NCI-H1694 (cell line): ENCODE measurements at places on chromosomes 3 and 15.

GRCh38 chr3:169913323-169913722 is 2.0 kb downstream of the SAMD7 start:
- no peak for DNase-seq

DNA sequence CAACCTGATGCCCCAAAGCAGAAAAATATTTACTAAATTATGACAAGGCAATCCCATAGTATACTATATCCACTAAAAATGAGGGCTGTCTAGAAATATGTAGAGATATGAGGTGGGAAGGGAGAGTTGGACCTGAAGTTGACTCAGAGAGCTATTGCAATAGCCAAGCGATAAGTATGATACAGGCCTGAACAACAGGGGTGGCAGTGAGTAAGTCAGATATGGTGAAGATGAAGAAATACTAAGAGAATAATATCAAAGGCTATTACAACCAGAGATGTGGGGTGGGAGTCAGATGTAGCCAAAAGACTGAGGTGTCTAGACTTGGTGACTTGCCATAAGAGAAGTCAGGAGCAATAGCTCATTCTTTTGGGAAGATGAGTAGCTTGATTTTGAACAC is 9.2 kb downstream of the HSPBAP1 start:
- no peak for DNase-seq

GRCh38 chr3:173863551-173863950 is 466.0 kb downstream of the NLGN1 start:
- no peak for DNase-seq

DNA sequence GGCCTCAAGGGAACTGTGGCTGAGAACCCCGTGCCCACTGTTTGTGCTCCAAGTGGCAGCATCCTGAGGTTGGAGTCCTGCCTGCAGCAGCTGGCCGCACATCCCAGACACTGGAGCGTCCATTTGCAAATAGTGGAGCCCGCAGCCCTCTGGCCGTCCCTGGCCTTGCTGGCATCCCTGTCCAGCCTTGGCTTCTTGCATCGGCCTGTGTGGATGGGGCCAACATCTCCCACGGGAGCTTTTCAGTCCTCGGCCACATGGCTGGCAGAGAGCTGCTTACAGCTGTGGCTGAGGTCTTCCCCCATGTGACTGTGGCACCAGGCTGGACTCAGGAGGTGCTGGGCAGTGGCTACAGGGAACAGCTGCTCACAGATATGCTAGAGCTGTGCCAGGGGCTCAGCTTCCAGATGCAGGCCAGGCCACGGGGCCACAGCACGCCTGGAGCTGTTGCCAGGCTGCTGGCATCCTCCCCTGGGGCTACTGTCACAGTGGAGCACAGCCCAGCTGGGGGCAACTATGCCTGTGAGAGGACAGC is 71.2 kb downstream of the FAM43A start:
- DNase-seq = no peak

- DNase-seq = no peak
Observed at GRCh38 chr3:111737047-111737705, 121.9 kb upstream of the PHLDB2 start.

DNA sequence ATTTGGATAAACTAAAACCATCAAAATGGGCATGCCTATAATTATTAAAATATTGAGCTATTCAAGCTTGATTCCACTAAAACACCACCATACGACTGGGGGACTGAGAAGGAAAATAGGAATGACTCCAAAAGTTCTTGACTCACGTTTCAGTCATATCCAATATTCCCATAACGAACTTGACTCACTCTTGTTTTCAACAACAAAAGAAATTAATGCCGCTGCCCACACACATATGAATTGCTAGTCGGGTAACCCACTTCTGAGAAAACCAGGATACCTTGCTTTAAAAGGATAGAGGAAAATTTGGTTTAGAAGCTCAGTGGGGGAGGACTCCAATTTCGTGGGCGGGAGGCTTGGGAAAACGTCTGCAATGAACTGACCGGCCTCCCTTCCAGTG is 5.2 kb downstream of the HTR3C start:
- DNase-seq = no peak

- DNase-seq = no peak
Observed at GRCh38 chr3:172079326-172079976, 40.1 kb downstream of the FNDC3B start.

GRCh38 chr15:86558686-86559085 is 479.0 kb downstream of the AGBL1 start:
- no peak for DNase-seq

DNA sequence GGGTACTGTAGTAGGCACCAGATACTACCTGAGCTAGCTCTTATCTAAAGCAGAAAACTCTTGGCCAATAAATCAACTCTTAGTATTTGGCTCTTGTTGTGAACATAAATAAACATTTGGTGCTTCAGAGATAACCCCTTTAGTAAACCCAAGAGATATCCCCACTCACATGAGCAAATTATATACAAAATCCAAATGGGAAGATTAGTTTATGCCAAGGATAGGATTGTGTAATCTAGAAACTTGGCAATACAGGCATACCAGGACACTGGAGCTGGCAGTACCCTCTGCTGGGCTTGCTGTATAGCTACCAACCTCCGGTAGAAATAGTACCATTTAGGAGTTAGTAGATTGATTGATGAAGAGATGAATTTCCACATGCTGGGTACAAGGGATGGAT is 127.0 kb downstream of the LIPC start:
- DNase-seq = no peak

- no peak for DNase-seq
Observed at GRCh38 chr3:86867982-86868381, 123.0 kb downstream of the VGLL3 start.

DNA sequence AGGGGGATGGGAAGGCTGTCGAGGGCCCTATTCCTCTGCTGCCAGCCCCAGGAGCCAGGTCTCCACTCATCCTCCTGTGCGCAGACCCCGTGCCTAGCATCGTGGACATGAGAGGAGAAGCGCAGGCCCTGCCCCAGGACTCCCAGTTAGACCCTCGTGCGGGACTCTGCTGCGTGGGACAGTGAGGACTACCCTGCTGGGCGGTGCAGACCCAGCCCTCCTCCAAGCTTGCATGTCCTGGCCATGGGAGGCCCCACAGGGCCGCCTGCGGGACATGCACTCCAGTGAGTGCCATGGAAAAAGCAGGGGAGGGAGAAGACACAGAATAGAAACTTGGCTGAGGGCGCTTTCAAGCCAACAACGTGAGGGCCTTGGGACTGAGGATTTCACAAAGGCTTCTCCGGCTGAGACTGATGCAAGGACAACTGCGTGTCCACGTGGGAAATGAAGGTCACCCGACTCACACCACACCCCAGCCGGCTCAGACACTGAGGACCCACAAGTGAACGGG is 62.6 kb upstream of the IQSEC1 start:
- no peak for DNase-seq

DNA sequence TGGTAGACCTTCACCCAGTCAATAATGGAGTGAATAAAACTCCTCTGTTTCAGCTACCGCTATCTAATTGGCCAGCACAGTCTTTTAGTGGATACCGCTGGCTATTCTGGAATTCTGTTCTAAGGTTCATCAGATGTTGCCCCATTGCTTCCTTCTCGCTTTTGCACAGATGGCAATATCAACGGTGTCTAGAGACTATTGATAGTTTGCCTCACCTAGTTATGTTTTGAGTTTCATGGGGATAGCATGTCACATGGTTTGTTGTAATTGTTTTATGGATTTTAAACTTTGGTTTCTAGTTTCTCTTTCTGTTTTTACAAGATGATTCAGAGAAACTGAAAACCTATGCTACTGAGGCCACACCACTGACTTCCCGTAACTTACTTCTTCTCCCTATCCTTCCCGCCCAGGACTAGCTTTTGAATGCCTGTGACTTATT is 2.0 kb downstream of the XRN1 start:
- DNase-seq = no peak

GRCh38 chr3:162437480-162437879 is 940.9 kb downstream of the OTOL1 start:
- DNase-seq = no peak

DNA sequence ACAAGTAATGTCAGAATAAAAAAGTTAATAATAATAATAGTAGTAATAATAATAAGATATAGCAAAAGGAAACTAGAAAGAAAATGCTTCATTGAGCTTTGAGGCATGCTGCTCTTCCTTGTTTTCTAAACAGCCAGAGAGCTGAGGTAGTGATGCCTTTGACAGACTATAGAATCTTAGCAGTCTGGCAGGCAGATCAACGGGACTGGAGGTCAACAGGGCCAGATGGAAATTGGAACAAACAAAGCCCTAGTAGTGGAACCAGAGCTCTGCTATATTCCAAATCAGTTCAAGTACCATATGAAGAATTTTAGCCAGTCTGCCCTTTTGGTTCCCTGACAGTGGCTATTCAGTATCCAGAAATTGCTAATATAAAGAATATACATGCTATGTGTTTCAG is 278.6 kb downstream of the NLGN1 start:
- no peak for DNase-seq

DNA sequence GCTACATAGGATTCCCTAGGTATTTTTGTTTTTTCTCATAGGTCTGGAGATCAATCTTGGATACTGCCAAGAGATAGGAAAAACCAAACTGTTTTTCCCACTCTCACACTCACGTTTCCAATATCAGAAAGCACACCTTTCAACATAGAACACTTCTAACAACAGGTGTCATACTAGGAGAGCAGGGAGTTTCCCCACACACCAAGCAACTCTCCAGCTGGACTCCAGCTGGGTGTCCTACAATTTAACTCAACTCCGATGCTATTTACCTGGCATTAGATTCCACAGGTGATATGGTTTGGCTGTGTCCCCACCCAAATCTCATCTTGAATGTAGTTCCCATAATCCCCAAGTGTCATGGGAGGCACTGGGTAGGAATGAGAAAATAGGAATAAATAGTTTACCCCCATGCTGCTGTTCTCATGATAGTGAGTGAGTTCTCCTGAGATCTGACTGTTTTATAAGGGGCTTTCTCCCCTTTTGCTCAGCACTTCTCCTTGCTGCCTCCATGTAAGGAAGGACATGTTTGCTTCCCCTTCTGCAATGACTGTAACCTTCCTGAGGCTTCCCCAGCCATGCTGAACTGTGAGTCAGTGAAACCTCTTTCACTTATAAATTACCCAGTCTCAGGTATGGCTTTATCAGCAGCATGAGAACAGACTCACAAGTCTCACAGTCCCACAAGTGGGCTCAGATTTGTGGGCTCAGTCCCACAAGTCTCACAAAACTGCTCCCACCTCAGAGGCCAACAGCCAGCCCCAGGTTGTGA is 354.5 kb upstream of the THBS1 start:
- DNase-seq = no peak

- no peak for DNase-seq
Observed at GRCh38 chr3:109430911-109431563, 93.7 kb upstream of the DPPA4 start.

GRCh38 chr3:187098923-187099512 is 40.3 kb downstream of the RPL39L start:
- DNase-seq = no peak

- no peak for DNase-seq
Observed at GRCh38 chr3:13853256-13853977, 26.5 kb downstream of the WNT7A start.

DNA sequence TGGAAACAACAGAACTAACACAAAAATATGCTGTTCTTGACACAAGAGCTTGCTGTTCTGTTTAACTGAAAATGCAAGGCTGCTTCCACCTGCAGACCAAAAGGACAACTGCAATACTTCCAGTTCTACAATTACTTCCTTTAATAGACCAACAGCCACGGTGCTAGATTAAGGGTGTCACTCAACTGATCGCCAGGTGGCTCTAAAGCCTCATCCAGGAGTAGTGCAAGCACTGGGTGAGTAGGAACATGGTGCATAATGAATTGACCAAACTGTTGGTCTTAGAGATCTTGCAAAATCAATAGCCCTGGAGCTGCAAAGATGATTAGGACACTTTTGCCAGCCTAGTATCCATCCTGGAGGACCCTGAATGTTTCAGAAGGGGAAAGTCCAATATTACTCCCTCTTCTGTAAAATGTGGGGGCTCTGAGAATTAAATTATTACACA is 3.6 kb upstream of the CLDN16 start:
- no peak for DNase-seq

DNA sequence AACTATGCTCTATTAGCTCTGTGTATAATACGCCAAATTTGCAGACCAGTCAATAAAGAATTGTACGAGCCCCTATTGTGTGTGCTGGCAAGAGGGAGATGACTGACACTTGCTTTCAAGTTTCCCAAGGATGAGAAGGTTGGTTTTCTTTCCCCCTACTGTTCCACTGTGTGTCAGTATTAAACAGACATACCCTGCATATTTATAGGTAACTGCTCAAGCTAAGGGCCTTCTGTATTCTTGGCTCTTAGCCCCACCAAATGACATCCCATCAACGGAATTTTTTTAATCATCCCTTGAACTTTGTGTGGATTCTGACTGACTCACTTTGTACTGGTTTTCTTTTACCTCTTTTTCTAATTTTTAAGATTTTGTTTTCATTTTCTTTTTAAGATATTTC is 60.6 kb upstream of the GYG1 start:
- DNase-seq = no peak

DNA sequence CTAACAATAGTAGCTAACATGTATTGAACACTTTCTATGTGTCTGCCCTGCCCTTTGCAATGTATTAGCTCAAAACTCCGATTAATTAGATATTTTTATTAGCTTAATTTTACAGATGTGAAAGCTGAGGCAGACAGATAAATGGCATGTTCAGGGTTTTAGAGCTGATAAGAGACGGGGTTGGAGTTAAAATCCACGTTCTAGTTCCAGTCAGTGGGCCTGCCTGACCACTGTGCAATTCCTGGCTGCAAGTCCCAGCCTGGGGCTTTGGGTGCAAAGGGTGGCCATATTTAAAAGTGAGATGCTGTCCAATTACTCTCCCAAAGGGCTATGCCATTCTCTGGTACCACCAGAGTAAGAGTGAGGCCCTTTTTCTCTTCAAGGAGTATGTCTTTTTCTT is 33.2 kb downstream of the FOXL2 start:
- DNase-seq = no peak

GRCh38 chr15:77715051-77715450 is 82.3 kb upstream of the LINGO1 start:
- DNase-seq = no peak

DNA sequence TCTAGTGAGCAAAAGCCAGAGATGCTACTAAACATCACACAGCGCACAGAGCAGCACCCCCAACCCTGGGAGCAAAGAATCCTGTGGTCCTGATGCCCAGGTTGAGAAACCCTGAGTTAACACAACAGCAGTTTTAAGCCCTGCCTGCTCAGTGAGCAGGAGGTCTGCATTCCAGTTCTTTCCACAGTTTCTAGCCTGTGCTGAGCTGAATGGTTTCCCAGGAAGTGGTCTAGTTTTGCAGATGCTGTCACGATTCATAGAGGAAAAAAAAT is 171.1 kb upstream of the PROK2 start:
- no peak for DNase-seq
